ENCODE measurements at places on chromosomes 12 and 14.

- no peak for DNase-seq
Observed at GRCh38 chr12:122669397-122670070, 33.6 kb downstream of the HCAR2 start.

GRCh38 chr12:78060186-78060585 is 229.5 kb downstream of the NAV3 start:
- DNase-seq = no peak

- DNase-seq = no peak
Observed at GRCh38 chr14:43735932-43736331, 771.2 kb downstream of the FSCB start.

DNA sequence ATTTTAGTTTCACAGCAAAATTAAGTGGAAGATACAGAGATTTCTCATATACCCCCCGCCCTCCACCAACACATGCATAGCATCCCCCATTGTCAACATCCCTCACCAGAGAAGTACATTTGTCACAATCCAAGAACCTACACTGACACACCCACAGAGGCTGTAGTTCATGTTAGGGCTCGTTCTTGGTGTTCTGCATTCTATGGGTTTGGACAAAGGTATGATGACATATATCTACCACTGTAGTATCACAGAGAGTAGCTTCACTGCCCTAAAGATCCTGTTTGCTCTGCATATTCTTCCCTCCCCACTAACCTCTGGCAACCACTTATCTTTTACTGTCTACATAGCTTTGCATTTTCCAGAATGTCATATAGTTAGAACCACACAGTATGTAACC is 444.6 kb upstream of the DCN start:
- DNase-seq = no peak

DNA sequence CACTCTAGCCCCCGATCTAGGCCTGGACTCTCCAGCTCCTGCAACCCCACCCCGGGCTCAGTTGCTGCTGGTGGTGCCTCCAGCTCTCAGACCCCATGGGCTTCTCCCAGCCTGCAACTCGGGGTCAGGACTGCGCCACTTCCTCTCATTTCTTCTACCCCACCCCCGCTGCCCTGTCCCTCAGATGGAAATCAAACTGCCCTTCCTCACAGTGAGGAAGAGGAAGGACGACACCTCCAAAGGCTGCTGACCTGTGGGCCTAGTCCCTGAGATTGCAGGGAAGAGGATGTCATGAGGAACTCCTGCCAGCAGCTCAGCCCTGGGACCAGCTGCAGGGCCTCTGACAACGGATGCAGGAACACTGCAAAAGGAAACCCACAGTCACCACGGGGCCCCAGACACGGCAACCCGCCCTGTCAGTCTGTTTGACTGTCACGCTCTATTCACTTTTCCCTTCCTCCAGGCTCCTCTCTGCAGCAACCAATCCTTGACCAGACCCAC is 29.3 kb upstream of the PNMA1 start:
- peak; percentile 78 for DNase-seq

GRCh38 chr14:89827265-89827664 is 127.3 kb downstream of the EFCAB11 start:
- no peak for DNase-seq

DNA sequence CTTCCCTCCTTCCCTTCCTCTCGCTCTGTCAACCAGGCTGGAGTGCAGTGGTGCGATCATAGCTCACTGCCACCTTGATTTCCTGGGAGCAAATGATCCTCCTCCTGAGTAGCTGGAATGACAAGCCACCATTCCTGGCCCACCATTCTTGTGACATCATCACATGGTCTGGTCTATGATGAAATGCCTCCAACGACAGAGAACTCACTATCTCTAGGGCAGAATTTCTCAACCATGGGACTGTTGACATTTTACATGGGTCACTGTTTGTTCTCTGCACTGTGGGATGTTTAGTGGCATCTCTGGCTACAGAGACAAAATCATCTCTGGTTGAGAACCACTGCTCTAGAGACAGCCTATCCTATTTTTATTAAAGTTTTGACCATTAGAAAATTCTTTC is 9.7 kb downstream of the VRK1 start:
- DNase-seq = peak; percentile 13

DNA sequence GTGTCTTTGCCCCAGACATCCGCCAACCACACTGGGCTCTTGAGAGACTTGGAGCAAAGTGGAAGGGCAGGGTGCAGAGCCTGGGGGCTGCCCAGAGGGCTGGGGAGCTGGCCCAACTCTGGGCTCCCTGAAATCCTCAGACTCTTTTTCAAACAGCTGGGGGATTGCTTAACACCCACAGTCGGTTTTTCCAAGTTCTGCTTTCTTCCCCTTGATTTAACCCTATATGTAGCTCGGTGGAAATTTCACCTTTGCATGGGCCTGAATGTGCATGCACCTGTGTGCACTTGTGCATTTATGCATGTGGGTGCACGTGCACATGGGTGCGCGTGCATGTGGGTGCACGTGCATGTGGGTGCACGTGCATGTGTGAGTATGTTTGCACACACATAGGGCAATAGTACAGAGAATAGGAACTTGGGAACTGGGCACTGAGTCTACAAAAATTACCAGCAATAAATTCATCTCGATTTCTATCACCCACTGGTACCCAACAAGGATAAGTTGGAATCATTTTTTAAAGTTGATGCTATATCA is 52.3 kb upstream of the RFLNA start:
- no peak for DNase-seq

DNA sequence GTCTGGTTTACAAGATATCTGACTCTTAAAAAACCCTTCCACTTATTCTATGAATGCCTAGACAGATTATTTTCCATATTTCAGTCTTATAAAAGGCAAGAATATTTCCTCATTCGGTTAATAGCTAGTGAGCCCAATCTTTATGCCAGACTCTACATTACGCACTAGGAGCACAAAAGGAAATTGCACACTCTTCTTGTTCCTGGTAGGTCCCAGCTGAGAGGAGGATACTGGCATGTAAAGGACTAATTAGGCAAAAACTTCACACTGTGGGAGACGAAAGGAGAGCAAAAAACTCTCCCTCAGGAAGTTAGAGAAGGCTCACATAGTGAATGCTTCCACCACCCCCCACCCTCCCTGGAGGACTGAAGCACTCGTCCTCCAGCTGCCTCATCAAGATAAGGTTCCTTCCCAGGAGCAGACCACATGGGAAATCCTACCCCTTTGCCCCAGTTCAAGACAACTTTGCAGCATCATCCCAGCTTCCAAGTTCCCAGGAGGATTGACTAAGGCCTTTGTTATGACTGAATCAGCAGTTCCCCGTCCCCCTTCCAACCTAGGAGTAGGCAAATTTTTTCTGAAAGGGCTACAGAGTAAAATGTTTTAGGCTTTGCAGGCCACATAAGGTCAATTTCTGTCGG is 14.5 kb downstream of the CAPZA3 start:
- no peak for DNase-seq

DNA sequence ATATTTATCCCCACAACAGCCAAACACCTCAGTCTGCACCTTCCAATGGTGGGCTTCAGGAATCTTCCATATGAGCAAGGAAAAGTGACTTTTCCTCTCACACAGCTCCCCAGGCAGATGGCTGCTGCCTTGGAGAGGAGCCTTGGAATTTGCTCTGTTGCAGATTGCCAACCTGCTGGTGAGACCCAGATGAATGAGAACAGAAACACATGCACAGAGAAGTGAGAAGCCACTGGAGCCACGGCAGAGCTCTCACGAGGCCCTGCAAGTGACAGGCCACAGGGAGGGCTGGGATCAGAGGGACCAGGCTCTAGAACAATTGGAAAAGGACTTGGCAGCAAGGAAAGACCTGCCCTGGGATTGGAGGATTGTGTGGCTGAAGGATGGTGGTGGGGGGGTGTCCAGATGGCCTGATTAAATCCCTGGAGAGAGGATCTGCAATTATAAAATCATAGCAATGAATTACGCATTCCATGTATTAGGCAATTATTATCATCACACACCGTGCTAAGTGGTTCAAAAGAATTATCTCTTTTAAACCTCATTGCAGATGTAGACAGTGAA is 84.9 kb upstream of the PWP1 start:
- no peak for DNase-seq

GRCh38 chr14:31590206-31590605 is 29.0 kb downstream of the NUBPL start:
- DNase-seq = no peak

- DNase-seq = peak; percentile 46
Observed at GRCh38 chr12:28872654-28873268, 276.3 kb upstream of the FAR2 start.

DNA sequence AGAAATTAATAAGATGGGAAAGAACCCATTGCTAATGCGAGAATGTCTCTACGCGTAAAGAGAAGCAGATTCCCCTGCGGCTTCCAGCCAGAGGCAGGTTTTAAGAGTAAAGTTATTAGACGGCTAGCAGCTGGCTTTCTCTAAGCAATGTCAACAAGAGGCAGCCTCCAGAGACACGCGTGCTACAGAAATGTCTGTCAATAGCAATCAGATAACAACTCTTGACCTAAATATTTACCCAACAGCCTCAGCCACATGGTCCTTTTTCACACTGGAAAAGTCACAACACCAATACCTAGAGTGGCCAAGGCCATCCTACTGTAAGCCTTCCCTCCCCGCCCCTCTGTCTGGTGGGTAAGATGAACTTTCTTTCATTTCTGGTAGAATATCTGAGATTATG is 146.0 kb upstream of the SFSWAP start:
- no peak for DNase-seq

- DNase-seq = no peak
Observed at GRCh38 chr14:80787876-80788275, 153.7 kb downstream of the CEP128 start.

GRCh38 chr12:32586390-32586789 is 92.7 kb upstream of the DNM1L start:
- DNase-seq = no peak

GRCh38 chr12:70920251-70920851 is at the start of gene PTPRR:
PTPRR (minus strand) TSS chr12:70920738; CDS start chr12:70920390, 348 bp downstream.
- DNase-seq = no peak

- DNase-seq = no peak
Observed at GRCh38 chr12:53729644-53730043, 2.4 kb upstream of the CALCOCO1 start.

GRCh38 chr12:121562488-121562887 is 18.3 kb downstream of the KDM2B start:
- DNase-seq = no peak

DNA sequence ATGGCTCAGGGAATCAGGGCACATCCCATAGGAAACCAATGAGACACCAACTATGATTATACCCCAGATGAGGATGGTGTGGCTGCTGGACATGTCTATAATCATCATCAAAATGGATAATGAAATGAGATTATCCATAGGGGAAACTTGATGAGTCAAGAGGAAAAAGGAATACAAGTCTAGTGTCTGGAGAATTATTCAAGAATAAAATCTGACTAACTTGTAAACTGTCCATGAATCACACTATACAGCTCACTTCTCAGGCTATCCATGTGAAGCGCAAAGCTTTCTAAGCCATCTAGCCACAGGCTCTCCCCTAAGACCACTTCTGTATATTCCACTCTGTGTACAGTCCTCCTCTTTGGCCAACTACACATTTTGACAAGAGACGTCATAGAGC is 52.5 kb downstream of the DUSP16 start:
- DNase-seq = no peak

DNA sequence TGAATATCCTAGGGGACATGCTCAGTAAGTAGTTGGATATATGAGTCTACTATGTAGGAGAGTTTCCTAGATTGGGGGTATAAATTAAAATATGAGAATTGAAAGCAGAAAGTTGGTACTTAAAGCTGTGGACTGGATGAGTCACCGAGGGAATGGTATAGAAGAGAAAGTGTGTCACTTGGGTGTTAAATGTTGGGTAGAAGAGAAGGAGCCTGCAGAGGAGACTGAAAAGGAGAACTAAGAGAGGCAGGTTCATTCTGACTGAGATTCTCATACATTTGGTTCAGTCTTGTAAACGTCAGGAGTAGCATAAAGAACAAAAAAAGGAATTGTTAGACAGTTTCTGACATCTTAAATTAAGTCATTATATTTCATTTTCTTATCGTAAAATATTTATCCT is 19.9 kb downstream of the LRRC9 start:
- no peak for DNase-seq

DNA sequence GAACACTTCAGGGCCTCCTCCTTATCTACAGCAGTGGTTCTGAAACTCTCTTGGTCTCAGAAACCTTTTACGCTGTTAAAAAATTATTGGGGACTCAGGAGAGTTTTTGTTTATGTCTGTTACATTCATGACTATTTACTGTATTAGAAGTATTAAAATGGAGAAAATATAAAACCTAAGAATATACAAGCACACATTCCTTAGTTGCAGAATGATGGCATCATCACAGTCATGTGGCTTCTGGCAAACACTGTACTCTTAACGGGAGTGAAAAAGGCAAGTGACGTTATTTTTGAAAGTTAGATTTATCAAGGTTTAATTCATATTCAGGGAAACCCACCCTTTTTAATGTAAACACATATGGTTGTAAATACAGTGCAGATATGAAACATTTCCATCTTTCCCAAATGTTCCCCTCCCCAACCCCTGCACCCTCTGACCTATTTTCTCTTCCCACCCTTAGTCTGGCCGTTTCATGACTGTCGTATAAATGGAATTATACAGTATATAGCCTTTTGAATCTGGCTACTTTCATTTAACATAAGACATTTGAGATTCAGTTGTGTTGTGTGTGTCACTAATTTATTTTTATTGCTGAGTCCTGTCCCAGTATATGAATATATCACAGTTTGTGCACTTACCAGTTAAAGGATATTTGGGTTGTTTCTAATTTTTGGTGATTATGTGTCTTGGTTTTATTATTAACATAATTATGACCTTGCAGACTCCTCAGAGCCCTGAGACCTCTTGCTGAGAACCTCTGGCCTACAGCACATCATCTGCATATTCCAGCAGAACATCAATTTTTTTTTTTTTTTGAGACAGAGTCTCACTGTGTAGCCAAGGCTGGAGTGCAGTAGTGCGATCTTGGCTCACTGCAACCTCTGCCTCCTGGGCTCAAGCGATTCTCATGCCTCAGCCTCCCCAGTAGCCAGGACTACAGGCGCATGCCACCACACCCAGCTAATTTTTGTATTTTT is 457.0 kb downstream of the PCNX1 start:
- DNase-seq = peak; percentile 13

- DNase-seq = no peak
Observed at GRCh38 chr14:67977434-67978034, 158.0 kb downstream of the RAD51B start.

GRCh38 chr12:2693244-2693860 is 101.4 kb upstream of the FKBP4 start:
- DNase-seq = peak; percentile 44

DNA sequence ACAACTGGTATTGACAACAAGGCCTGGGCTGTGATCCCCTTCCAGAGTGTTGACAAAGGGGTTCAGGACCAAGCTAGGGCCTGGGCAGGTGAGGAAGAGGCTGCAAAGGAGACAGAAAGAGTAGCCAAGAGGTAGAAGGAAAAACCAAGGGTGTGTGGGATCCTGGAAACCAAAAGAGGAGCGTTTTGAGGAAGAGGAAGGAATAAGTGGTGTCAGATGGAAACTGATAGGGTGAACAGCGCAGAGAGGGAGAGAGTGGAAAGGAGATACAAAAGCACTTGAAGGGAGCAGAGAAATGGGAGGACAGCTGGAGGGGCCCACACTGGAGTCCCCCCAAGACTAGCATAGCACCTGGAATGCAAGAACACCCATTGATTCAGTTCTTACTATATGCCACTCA is 8.3 kb upstream of the HVCN1 start:
- no peak for DNase-seq
